NCI-H446 (cell line): ENCODE measurements at places on chromosomes 16 and 17.
A peak's percentile ranks its signal among the peaks of the same experiment; 100 is the strongest.

- no peak for DNase-seq
These were observed 9.5 kb downstream of the ALOX15 start for GRCh38 chr17:4631836-4632580.

GRCh38 chr16:28210264-28210663, 1.5 kb downstream of the XPO6 start:
- DNase-seq: no peak

- no peak for DNase-seq
These were observed 25.5 kb downstream of the NSMCE1 start for GRCh38 chr16:27242868-27243590.

DNA sequence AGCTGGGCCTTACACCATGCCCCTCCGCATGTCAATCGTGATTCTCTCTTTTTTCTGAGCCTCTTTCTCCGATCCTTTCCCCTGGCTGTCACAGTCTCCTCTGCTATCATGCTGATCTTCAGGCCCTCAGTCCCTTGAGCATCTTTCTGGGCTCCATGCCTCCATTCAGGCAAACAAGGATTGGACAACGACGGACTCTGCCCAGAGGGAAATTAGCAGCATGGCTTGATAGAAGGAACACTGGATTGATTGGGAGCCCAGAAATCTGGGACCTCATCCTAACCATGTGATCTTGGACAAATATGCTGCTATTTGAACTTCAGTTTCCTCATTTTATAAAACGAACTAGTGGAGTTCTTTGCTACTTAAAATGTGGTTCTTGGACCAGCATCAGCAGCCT, 19.6 kb upstream of the PHF12 start:
- DNase-seq: peak; percentile 32

DNA sequence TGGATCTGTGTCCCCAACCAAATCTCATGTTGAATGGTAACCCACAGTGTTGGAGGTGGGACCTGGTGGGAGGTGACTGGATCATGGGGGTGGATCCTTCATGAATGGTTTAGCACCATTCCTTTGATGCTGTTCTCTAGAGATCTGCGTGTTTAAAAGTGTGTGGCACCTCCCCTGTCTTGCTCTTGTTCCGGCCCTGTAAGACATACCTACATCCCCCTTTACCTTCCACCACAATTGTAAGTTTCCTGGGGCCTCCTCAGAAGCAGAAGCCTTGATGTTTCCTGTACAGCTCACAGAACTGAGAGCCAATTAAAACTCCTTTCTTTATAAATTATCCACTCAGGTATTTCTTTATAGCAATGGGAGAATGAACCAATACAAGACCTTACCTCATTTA, 257.7 kb downstream of the XYLT1 start:
- no peak for DNase-seq

GRCh38 chr17:29567554-29568330, 759 bp upstream of the TP53I13 start:
- no peak for DNase-seq
